CD8-positive, alpha-beta T cell (primary cell): ENCODE measurements at places on chromosomes 2 and 18.
A peak's percentile ranks its signal among the peaks of the same experiment; 100 is the strongest.

DNA sequence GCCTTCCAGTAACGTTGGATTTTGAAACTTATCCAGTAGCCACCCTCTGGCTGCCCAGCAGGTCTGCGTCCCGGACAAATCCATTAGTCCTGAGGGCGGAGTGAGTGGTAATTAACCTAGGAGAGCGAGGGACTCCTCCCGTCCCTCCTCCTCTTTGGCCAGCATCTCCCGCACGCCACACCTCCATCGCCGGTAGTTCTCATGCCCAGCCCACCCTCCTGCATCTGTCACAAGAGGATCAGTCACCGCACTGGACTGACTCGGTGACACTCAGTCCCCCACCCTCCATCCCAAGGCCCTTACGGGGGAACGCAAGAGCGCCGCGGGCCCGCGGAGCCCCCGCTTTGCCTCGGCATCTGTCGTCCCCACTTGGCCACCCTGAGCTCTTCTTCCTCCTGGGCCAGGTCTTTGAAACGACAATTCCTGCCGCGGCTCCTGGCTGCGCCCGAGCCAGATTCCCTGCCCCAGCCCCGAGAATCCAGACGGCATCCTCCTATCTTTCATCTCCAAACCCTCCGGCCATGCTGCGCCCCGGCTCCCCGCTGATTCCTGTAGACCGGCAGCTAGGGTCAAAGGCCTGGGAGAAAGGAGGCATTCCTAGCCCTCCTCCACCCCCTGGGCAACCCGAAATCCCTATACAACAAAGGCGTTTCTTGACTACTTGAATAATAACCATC lies 77.5 kb downstream of the EIF2AK3 start:
- DNase-seq, result no peak

DNA sequence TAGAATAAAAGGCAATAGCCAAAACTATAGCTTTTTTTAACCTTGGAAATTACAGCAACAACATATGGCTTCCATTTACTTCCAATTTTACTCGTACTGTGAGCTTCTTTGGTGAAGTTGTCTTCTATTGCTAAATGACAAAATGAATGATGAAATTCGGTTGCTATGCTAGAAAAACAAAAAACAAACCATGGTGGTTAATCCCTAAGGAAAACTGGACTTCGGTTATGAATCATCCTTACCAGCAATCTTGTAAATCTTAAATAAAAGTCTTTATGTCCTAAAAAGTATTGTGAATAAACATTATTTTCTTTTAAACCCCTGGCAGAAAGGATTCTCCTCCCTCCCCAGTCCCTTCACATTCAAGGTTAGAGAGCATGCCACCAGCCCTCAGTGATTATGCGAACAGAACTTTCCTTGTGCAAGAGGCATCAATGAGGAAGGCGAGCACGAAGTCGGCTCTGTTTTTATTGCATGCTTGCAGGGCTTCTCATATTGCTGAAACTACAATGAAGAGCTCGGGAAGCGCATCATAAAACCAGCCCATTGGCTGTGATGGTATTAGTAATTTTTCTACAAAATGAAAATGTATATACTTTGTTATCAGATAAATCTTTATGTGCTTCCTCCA lies 62.9 kb downstream of the ZNF521 start:
- no peak for DNase-seq

DNA sequence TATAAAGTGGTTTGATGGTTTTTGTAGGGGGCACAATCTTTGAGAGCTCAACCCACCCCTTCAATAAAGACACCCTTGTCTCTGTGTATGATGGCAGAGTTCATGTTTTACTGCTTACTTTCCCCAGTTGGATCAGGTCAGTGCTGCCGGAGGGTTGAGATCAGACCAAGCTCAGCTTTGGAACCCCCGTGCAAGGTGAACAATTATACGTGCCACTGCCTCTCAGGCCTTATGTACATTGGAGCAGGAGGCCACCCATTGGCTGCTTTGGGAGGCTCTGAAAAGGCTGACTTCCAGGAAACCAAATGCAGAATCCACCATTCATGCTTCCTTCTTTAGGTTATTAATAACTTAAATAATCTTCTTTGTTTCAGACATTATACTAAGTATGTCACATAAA lies 103.4 kb upstream of the EPAS1 start:
- no peak for DNase-seq

GRCh38 chr18:26159353-26159752 lies 25.7 kb downstream of the PSMA8 start:
- DNase-seq, result no peak

DNA sequence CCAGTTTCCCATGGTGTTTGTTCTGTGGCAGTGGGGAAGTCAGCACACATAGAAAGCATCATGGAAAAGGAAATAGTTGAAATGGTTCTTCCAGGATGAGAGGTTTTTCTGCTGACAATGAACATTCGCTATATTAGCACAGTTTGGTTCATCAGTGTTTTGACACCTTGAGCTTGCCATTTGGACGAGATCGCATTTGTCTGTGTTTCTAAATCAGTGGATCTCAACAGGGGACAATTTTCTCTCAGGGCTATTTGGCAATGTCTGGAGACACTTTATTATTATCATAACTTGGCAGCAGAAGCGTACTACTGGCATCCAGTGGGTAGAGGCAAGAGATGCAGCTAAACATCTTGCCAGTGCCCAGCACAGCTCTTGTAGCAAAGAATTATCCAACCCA lies 74.6 kb downstream of the CD8B2 start:
- DNase-seq, result no peak

GRCh38 chr2:216260629-216261028 lies 111.7 kb downstream of the MARCHF4 start:
- DNase-seq, result no peak

DNA sequence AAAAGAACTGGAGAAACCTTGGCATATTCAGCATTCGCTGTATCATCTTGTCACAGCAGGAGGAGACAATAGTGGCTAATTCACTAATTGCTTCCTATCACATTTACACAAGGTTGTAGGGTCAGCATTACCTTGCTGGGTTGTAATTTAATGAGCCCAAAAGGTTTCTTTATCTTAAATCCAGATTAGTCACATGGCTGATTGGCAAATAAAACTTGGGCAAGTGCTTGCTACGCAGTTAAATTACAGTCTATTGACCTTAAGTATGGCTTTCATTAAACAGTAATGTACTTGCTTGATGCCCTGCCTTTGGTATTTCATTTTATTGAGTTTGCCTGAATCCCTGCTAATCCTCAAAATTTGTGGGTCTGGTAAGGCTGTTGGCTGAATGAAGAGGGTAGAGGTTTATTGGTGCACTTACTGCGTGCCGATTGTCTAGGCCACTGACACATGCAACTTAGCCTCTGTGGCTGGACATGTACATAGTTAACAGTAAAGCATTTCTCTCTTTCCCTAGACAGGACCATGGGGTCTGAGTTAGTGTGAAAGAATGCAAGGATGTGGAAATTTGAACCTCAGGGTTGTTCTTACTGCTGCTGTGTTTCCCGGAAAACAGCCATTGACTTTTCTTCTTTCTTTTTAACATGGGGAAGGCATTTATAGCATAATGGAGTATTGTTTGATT lies 34.3 kb downstream of the FMNL2 start:
- DNase-seq, result no peak

GRCh38 chr18:49062832-49063226 lies 112.1 kb upstream of the SMAD7 start:
- DNase-seq, result no peak

DNA sequence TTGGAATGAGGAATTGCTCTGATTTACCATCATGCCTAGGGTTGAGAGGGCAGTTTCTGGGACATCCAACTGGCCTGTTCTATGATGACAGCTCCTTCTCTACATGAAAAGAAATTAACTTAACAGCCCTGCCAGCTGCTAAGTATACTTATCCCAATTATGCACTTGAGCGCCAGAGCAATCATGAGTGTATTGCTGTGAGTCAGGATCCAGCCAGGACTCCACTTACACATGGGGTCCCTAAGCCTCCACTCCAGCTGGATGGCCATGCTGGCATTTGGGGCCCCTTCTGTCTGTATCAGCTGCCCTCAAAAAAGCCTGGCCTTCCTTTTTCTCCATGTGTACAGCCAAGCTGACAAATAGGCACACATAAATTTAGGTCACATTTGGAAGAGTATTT lies 481.9 kb downstream of the TMX3 start:
- DNase-seq, result no peak

DNA sequence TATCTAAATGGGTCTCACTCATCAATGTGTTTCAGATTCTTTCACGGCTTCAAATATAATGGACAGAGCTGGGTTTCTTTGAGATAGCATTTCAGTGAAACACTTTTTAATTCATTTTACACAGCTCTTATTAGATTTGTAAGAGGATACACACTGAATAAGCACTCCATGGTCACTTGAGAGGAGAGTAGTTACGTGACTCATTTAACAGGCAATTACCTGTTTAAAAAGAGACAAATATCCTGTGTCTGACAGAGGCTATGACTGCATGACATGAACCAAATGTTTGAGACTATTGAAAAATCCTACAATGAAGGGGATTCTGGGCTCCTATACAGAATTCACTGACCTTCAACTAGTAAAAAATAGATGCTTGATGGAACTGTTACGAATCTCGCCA lies 786.9 kb downstream of the EPHA4 start:
- no peak for DNase-seq

DNA sequence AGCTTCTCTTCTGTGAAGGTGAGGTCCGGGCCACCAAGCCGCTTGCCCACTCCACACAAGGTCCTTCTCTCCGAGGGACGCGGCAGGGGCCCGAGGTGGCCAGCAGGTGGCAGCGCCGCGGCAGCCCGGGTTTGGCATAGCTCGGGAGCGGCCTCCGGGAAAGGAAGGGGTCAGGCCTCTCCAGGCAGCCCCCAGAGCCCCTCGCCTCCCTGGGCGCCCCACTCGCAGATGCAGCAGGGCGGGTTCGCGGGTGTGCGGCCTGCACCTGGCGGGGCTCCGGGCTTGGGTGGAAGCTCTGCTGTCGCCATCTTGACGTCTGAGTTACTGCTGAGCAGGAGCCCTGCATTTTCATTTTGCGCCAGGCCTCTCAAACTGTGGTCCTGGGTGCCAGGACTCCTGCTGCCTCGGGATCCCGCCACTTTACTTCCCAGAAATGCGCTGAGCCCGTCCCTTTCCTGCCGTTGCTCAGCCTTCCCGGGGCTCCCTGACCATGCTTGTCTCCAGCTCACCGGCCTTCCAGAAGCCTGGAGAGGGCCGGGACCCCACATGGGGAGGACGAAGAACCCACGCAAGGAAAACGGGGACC lies 18.6 kb upstream of the NCL start:
- peak; percentile 73 for DNase-seq

- no peak for DNase-seq
These were observed 3.6 kb upstream of the TRABD2A start for GRCh38 chr2:84884449-84884848.

GRCh38 chr2:77144772-77145171 lies 377.4 kb downstream of the LRRTM4 start:
- no peak for DNase-seq

- no peak for DNase-seq
These were observed 9.5 kb upstream of the DUSP2 start for GRCh38 chr2:96154506-96155380.

DNA sequence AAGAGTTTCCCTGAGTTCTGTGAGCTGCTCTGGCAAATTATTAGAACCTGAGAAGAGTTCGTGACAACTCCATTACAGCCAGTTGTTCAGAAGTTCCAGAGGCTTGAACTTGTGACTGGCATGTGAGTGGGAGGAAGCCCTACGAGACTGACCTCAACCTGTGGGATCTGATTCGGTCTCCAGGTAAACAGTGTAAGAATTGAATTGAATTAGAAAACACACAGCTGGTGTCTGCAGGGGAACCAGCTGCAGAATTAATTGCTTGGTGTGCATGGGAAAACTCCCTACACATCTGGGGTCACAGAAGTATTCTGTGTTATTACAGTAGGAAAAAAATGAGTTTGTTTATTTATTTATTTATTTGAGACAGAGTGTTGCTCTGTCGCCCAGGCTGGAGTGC lies 14.0 kb upstream of the ITSN2 start:
- DNase-seq, result no peak

DNA sequence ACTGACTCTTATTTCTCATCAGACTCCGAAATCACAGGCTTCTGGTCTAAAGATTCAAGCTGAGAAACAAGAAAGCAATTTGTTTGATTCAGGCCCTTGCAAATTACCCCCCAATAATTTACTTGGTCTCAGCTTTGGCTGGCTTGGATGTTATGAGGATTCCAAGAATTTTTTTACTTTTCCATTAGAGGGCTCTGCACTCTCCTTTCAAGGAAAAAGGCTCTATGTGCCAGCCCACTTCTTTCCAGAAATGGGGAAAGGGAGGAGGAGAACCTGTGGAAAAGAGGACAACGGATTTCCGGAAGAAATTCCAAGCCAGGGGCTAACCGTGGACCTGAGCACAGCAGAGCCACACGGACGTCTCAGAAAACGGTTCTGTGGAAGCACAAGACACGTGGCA lies 44.4 kb downstream of the BCL11A start:
- no peak for DNase-seq

GRCh38 chr18:9521770-9522169 lies 46.5 kb downstream of the RALBP1 start:
- no peak for DNase-seq

DNA sequence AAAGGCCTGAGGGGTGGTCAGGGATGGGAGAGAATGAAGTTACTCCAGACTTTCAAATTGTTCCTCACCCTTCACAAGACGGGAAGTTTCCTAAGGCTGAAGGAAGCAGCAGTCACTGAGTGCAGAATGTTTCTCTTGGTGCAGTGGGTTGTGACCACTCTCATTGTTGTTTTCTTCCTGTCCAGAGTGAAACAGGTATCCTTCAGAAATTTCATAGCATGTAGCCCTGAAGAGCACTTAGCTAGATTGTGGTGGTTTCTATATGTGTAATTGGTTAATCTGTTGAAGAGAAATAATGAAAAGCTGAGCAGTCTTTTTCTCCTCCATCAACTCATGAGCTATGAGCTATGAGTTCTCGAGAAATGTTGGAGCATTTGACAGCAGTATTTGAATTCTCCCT lies 96.8 kb downstream of the GPD2 start:
- DNase-seq, result no peak

GRCh38 chr18:69400253-69400975 lies at the start of gene DOK6:
TSS of gene DOK6 (plus strand) at chr18:69400888.
- DNase-seq, result no peak

DNA sequence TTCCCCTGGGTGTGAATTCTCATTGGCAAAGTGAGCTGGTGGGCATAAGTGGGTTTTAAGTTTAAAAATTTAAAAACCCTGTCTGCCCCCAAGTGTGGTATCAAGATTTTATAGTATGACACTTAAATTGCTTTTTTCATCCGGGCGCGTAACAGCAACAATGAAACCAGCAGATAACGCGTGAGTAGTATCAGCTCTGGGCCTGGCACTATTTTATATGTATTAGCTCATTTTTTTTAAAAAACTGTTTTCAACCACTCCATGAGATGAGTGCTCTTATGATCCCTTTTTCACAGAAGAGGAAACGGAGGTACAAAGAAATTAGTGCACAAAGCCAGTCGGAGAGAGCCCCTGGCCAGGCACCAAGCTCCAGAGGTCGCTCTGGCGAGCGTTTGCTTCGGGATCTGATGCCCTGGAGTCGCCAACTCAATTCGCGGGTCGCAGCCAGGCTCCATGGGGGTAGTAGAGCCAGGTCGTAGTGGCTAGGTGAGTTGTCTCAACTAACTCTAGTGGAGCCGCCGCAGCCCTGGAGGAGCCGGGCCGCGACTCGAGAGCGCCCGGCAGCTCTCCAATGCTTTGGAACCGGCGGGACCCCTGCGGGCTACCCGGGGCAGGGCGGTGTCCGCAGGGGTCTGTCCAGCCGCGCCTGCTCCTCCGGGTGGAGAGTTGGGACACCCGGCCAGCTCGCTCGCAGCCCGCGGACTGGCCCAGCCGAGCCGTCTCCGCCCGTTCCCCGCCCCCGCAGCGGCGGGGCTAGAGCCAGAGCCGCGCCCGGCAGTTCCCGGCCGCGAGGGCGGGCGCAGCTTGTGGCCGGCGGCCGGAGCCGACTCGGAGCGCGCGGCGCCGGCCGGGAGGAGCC lies at the start of gene IL1R1:
Gene IL1R1, plus strand, starts transcription at position 777 of the 859 bp plus-strand sequence. CDS start 14,979 bp downstream, outside the sequence.
- DNase-seq, result no peak

GRCh38 chr18:23694637-23695430 lies 5.6 kb downstream of the LAMA3 start:
- DNase-seq, result no peak
